ENCODE measurements at places on chromosomes 16 and 17. TPM values are rescaled to one million over a fixed set of nuclear protein-coding genes. Genes with fewer than 3 reads are reported as not detected.

The HBM gene
- not detected for total RNA-seq

The CD300E gene
- not detected for total RNA-seq

The UMOD gene
- total RNA-seq = not detected

DNA sequence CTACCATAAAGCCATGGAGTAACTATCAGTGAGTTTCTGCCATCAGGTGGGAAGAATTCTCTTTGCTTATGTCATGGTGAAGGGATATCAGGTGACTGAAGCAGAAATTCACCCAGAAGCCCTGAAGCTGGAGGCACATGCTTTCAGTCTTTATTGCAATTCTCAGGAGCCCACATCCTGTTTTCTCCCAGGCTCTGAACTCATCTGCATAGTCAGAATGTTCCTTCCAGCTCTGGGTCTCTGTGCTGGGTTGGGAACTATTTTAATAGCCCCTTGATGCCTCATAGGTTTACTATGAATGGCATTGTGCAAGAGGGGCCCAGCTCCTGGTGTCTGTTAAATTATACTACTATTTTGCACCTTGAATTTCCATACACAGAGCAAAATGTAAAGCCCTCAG, 198.4 kb upstream of the SOX9 start:
- no peak overlapping the region for H3K4me3 ChIP-seq
- H3K27ac ChIP-seq = no peak overlapping the region
- H3K36me3 ChIP-seq = no peaks in the 10 kb centered on the region
- no peaks in the 10 kb centered on the region for H3K4me1 ChIP-seq
- no peaks in the 10 kb centered on the region for H3K27me3 ChIP-seq

DNA sequence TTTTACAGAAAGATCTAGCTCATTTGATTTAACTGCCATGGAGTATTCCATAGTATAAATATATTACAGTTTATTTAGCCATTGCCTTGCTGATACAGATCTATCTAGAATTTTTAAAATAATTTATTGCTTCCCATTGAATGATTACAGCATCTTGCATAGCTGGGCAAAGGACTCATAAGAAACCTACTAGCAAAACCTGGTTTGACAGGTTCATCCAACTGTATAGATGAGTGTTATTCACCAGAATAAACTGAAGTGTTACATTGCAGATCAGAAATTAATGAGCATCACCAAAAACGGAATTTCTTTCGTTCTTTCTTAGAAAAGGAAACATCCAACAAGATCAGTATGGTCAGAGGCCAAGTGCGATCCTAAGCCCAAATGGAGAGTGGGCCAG, 202.2 kb upstream of the CACNG5 start:
- H3K27me3 ChIP-seq = no peaks in the 10 kb centered on the region
- DNase-seq = no peak

Measured in neural crest cell (in vitro differentiated cells).